ENCODE measurements at places on chromosomes 4 and X. TPM values are rescaled to one million over a fixed set of nuclear protein-coding genes. Genes with fewer than 3 reads are reported as not detected.

HMX1 gene
- polyA plus RNA-seq, result not detected

IL13RA1 gene
- polyA plus RNA-seq, result 9.2 TPM

UGT2B15 gene
- 4.1 TPM for polyA plus RNA-seq

RHOH gene
- 0.09 TPM for polyA plus RNA-seq

RAP2C gene
- 7.7 TPM for polyA plus RNA-seq

ADAMTS3 gene
- polyA plus RNA-seq, result 0.11 TPM

GYPB gene
- polyA plus RNA-seq, result not detected

ARR3 gene
- polyA plus RNA-seq, result not detected

NUDT11 gene
- polyA plus RNA-seq, result 2.0 TPM

MAGEA4 gene
- polyA plus RNA-seq, result not detected

NHSL2 gene
- polyA plus RNA-seq, result 0.59 TPM
